ENCODE measurements at places on chromosomes 1 and 21.

GRCh38 chr21:26179501-26179900 is 8.9 kb upstream of the APP start:
- DNase-seq = no peak

- no peak for DNase-seq
Measured at GRCh38 chr1:236065509-236066005, 667 bp upstream of the NID1 start.

- DNase-seq = no peak
Measured at GRCh38 chr1:54302951-54303843, 103.0 kb downstream of the SSBP3 start.

DNA sequence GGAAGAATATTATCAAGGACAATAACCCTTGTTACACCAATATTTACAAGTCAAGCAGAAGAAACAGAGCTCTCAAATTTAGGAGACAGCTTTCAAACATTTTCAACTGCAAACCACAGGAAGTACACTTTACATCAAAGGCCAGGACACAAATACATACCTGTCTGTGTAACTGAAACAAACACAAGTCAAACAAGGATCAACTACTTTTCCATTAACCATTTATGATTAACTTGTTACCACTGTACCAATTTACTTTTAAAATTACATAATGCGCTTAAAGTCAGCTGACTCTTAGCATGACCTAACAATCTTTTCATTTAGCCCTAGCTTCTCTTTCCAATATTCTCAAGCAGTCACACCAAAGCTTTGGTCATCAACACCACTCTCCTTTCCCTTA is 43.5 kb downstream of the TRIM33 start:
- DNase-seq = no peak

GRCh38 chr1:9341301-9341845 is 48.7 kb downstream of the SPSB1 start:
- no peak for DNase-seq

GRCh38 chr1:100535264-100535663 is 2.7 kb upstream of the GPR88 start:
- DNase-seq = no peak

GRCh38 chr21:43923391-43923790 is 58.4 kb downstream of the AGPAT3 start:
- no peak for DNase-seq

DNA sequence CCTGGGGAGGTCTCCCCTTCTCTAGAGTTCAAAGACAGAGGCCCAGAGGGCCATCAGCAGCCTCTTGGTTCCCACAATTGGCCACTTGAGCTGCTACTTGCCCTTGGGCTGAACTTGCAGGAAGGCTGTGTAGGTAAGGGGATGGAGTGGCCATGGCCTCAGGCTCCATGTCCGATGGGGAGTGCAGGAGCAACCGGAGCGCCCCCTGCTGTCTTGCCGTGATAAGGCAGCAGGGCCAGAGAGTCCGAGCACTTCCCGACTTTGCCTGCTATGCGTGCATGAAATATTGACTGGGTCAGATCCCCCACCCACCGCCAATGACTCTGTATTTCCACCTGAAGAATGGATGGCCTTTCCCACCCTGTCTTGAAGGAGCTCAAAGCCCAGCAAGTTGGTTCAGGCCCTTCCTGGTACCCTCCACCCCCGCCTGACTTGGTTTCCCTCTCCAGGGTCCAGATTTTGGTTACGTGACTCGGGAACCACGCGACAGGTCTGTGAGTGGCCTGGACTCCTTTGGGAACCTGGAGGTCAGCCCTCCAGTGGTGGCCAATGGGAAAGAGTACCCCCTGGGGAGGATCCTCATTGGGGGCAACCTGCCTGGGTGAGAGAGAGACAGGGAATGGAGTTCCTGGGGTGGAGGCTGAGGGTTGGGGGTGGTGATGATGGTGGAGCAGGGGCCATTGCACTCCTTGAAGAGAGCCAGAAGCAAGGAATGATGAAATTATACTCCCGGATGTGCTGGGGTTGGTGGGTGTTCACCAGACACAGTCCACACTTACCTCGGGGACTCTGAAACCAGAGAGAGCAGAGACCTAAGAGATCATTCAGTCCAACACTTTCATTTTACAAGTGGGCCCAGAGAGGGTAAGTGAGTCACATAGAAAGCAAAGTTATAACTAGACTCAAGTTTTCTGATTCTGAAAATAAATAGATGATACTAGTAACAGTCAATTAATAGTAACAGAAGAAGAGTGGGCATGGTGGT is 25.6 kb downstream of the PADI3 start:
- DNase-seq = no peak

GRCh38 chr1:16276302-16277030 is 39.5 kb upstream of the CPLANE2 start:
- DNase-seq = no peak

- DNase-seq = no peak
Measured at GRCh38 chr21:24217151-24217550, 1390.1 kb downstream of the MRPL39 start.

GRCh38 chr1:228096416-228097332 is 6.5 kb downstream of the C1orf35 start:
- DNase-seq = no peak

DNA sequence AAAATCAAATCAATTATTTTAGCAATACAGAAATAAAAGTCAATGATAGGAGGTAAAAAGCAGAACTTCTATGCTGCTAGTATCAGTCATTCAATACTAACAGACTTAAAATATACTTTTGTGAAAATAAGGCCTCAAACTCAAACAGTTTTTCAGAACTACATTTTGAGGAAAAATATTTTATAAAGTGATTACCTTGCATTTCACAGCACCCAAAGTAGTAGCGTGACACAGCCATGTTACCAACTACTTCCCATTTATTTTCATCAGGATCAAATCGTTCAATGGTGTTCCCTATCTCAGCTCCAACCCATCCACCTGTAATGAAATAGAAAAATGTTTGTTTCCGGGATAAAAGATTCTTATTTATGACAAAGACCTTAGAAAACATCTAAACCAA is 28.7 kb downstream of the TMEM69 start:
- DNase-seq = no peak

- DNase-seq = no peak
Measured at GRCh38 chr1:210366767-210367166, 38.1 kb downstream of the HHAT start.

DNA sequence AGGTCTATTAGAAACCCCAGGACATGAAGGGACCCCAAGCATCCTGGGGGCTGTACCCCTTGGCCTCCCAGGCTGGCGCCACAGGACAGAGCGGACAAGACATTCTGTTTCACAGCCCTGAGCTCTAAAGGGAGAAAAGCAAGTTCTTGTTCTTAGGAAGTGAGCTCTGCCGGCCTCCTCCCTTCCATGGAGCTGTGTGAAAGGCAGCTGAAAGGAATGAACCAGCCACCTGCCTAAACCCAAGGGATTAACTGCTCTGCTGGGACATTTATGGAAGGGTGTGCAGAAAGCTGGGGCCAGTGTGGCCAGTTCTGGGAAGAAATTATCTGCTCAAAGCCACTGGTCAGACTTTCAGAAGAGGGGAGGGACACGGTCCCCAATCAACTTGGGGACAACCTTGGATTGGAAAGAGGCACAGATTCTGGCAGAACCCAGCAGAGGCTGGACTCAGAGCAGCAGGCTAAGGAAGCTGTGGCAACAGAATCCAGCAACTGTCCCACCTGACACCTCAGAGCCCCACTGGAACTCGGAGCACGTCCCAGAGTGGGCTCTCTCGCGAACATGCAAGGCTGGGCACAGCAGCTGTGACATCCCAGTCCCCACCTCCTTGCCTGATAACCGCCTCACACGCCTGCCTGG is 2.1 kb downstream of the KLHL21 start:
- DNase-seq = no peak

DNA sequence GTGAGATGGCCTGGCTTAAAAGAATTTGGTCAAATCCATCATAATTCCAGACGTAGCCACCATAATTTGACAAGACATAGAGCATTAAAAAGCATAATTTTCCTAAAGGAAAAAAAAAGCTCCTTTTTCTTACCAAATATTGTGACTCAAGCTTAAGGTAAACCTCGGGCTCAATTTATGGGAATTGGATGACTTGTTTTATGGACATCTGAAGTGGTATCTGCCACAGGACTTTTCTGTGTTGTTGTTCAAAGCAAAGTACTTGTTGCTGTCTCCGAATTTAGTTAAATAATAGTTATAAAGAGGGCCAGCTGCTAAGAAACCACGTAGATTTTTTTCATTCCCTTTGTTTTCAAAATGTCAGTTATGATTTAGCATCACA is 1.1 kb downstream of the MPZL1 start:
- DNase-seq = no peak

GRCh38 chr1:75539230-75540116 is 71.4 kb downstream of the SLC44A5 start:
- no peak for DNase-seq

DNA sequence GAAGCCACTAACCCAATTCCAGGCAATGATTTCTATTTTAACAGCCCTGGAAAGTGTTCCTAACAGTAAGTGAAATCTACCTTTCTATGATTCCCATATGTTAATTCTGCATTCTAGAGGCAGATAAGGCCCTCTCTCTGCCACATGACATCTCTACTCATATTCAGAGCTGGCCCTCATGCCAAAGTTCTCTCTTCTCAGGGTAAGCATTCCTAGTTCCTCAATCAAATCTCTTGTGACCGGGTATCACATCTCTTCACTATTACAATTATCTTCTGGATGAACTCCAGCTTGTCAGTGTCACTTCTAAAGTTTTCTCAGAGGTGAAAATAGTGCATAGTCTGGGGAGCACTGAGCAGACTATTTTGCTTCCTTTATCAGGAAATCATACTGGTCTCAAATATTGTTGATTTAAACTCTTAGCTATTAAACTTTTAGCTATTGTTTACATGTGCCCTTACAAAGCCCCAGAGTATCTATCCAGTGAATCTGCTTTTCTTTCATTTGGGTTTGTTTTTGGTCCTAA is 66.4 kb upstream of the TNFSF18 start:
- DNase-seq = no peak

DNA sequence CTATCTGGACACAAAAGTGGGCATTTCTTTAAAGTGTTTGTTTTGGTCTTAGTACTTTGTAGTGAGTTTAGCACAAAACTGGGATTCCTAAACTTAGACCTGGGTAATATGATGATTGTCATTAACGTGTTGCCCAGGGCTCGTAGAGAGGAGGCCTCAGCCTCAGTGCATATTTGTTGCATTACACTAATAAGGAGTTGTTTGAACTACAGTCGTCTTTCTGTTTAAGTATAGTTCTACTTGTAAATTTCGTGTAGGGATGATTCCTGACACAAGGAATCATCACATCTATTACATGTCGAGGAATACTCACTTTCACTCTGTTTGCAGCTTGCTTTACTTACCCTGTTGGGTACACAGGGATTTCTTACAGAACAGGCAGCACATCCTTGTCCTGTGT is 85.0 kb downstream of the PRDM2 start:
- no peak for DNase-seq

DNA sequence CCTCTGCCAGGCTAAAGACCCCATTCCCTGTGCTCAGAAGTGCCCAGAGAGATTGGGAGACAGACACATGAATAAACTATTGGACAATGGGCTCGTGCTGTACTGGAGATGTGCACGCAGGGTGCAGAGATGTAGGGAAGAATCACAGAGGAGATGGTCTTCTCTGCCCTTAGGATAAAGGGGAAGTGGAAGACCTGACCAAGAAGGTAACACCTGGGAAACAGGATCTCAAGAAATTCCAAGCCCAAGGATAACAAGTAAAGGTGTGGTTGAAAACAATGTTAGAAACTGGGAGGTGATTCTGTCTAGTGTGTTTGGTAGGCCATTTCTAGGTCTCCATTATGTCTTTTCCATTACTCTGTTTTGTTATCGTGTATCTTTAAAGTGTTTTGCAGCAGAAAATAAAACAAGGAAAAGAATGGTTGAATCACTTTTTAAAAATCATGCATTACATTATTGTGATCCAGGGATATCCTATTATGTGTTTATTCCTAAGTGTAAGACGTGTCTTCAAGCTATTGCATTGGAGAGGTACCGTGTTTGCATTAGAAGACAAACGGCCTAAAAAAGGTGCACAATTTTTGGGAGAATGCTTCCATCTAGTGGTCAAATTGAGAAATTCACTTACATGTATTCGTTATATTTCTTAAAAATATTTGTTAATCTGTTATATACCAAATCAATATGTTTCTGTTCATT is 40.8 kb upstream of the KCTD3 start:
- no peak for DNase-seq

- DNase-seq = no peak
Measured at GRCh38 chr1:237235091-237235490, 193.1 kb downstream of the RYR2 start.

DNA sequence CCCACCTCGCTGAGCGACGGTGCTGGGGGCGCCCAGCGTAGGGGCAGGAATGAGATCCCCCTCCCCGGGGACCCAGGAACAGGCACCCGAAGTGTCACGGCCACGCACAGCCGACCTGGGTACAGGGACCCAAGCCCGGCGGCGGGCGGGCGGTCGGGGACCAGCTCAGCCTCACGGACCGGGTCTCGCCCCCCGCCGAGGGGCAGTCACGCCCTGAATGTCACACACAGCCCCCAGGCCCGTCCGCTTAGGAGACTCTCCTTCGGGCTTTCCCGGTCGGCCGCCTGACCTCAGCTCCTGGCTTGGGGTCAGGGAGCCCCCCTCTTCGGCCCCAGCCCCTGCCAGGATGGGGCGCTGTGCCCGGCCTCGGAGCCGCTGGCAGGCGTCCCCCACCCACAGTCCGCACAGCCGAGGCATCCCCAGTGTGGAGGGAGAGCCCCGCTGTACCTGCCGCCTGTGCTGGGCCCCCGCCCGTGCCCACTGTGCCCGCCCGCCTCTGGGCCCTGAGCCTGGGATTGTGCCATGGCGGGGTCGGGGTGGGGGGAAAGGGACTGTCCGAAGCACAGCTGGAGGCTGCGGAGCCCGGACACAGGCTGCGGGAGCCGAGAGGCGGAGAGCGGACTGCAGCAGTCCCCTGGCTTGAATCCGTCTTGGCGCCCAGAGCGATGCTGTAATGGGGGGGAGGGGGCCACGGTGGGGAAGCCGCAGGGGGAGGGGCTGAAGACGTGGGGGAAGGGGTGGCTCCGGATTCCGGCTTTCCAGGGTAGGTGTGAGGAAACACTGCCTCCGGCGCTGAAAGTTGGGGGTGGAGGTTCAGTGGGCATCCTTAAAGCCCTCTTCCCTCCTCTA is 627 bp upstream of the DLGAP3 start:
- DNase-seq = no peak

- DNase-seq = no peak
Measured at GRCh38 chr1:119926553-119926952, 30.2 kb upstream of the ADAM30 start.

GRCh38 chr1:93617670-93618499 is 63.8 kb downstream of the BCAR3 start:
- DNase-seq = no peak

DNA sequence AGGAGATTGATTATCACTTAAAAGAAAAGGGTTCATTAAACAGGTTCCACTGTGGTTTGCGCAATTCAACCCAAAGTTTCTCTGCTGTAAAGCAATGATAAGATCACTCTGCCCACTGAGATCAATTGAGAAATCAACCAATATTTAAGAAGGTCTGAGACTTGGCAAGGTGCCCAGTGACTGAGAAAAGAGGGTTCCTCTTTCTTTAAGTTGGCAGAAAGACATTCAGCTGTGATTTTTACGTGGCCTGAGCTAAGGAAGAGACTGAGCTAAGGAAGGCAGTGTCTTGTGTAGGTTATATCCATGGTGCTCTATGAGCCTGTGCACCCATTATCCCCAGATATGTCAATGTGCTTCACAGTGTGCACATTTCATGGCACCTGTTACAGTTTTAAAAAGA is 344.1 kb downstream of the DISC1 start:
- DNase-seq = no peak

All from stimulated activated CD8-positive, alpha-beta memory T cell treated with anti-CD3 and anti-CD28 coated beads, Interleukin-2, amount 100 ng/mL, for 1 hour (primary cell).